ENCODE measurements at places on chromosomes 3 and 15. TPM values are rescaled to one million over a fixed set of nuclear protein-coding genes. Genes with fewer than 3 reads are reported as not detected.

The NTRK3 gene
- 0.10 TPM for total RNA-seq

The AGBL1 gene
- total RNA-seq: not detected

The WNT5A gene
- 9.9 TPM for total RNA-seq

The CELSR3 gene
- total RNA-seq: 3.8 TPM

The TGM5 gene
- total RNA-seq: 0.20 TPM

The RASL12 gene
- total RNA-seq: not detected

The SLC51A gene
- total RNA-seq: not detected

The CYP8B1 gene
- total RNA-seq: not detected

The KIF23 gene
- 63.0 TPM for total RNA-seq

The RARRES1 gene
- total RNA-seq: not detected

The STRA6 gene
- total RNA-seq: not detected

The DNASE1L3 gene
- total RNA-seq: not detected

The ROBO2 gene
- under 0.01 TPM for total RNA-seq

The NOX5 gene
- total RNA-seq: 1.1 TPM

The AQR gene
- 21.6 TPM for total RNA-seq

The PPIB gene
- 499 TPM for total RNA-seq

The NANOGP8 gene
- total RNA-seq: not detected

Measured in HT1080 (cell line).